Hematopoietic multipotent progenitor cell treated with erythropoietin and hydrocortisone succinate and interleukin-3 and kit ligand, for 8 days (in vitro differentiated cells): ENCODE measurements at places on chromosomes 13 and 19.

DNA sequence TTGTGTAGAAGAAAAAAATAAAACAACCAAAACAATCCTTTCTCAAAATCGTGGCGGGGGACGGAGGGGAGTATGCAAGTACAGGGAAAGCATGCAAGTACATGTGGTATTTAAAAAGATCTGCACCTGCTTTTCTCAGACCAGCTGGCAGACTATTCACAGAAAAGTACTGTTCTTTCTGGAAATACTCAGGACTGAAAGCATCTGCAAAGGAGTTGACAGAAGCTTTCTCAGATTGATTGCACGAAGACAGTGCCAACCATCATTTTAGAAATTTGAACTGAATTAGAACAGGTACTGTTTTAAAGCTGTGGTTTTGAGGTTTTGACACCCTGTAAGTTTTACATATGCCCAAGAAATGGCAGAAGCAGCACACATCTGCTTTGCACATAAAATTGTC lies 19.8 kb upstream of the PCDH8 start:
- DNase-seq: no peak

GRCh38 chr19:7500811-7501450 lies 12.1 kb upstream of the PEX11G start:
- DNase-seq: peak; percentile 70

DNA sequence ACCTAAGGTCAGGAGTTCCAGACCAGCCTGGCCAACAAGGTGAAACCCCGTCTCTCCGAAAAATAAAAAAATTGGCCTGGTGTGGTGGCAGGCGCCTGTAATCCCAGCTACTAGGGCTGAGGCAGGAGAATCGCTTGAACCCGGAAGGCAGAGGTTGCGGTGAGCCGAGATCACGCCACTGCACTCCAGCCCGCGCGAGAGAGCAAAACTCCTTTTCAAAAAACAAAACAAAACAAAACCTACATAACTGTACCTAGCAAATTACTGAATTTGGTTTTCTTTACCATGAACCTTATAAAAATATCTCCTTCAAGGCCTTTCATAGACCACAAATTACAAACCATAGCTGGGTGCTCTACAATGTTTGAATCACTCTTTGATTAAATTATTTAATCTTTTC lies 760 bp downstream of the ZNF91 start:
- no peak for DNase-seq

- no peak for DNase-seq
These were observed 41.8 kb downstream of the GSX1 start for GRCh38 chr13:27834095-27834494.
